ENCODE measurements at places on chromosomes 6 and 20.

- peak; percentile 31 for DNase-seq
These were observed 80.5 kb downstream of the YTHDF1 start for GRCh38 chr20:63135411-63135810.

- no peak for DNase-seq
These were observed 322.8 kb upstream of the SOX4 start for GRCh38 chr6:21270636-21271201.

GRCh38 chr6:31173406-31173805, 2.9 kb upstream of the POU5F1 start:
- no peak for DNase-seq

DNA sequence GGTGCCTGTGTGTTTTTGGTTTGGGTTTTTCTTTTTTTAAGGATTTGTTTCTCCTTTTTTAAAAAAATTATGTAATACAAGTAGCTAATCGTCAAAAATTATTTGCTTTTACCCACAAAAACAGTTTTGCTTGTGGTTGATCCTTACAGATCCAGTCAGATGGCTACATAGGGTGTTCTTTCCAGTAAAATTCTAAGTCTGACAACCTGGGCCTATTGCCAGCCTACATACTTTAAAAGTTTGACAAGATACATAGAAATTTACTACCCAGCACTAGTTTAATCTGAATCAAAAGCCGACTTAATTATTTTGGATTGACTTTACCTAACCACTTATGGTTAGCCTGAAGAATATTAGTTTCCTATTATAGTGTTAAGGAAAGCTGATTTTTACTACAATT, 2.1 kb upstream of the SOX4 start:
- no peak for DNase-seq

GRCh38 chr6:45599053-45599452, 221.3 kb upstream of the SUPT3H start:
- DNase-seq = no peak

DNA sequence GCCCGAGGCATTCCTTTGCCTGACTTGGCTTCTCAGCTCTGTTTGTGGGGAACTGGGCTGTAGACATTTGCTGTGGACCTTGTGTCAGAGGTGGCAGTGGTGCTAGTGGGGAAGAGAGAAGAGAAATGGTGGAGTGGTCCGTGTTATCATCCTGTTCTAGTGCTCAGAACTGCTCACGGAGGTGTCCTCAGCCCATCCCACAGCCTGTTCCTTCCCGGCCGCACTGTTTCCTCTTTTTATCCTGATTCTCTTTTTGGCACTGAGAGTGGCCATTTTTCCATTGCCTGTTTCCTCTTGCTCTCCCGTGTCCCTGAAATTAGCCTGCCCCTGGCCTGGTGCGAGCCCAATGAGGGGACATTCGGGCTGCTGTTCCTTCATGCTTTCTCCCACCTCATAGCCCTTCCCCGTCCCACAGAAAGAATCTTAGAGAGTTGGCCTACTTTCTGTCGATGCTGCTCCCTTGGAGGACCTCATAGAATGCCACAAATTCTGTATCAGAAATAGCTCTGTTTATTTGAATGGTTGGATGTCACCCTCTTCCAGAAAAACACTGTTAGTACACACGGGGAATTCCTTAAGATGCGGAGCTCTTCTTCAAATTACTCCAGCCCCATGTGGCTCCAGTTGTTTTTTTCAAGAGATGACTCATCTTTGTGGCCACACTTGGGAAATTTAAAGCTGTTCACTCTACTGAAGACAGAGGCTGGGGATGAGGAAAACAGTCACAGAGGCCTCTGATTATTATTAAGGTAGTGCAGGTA, 26.1 kb downstream of the FARS2 start:
- DNase-seq = no peak

GRCh38 chr20:3071266-3071609, 182 bp upstream of the OXT start:
- no peak for DNase-seq

DNA sequence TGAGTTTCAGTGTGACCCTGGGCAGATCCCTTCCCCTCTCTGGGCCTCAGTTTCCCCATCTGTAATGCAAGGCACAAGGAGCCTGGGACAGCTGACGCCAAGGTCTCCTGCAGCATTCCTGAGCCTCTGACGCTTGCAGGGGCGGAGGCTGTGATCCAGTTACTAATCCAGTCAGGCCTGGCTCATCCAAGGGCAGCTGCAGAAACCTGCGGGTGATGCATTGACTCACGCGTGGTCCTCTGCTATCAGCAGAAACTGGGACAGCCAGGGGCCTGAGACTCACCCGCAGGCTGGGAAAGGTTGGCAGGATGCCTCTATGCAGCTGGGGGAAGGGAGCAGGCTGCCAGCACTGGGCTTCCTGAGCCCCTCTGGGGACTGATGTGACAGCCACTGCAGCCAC, 65.0 kb upstream of the SIRPA start:
- no peak for DNase-seq

- DNase-seq = no peak
These were observed 10.7 kb upstream of the RFX6 start for GRCh38 chr6:116866281-116866871.

Data from CMK (cell line).